Stimulated activated CD4-positive, alpha-beta T cell treated with anti-CD3 and anti-CD28 coated beads, Interleukin-12 subunit alpha, Interleukin-12 subunit beta, amount 100 ng/mL, for 48 hours (primary cell): ENCODE measurements at places on chromosomes 3 and 15.

DNA sequence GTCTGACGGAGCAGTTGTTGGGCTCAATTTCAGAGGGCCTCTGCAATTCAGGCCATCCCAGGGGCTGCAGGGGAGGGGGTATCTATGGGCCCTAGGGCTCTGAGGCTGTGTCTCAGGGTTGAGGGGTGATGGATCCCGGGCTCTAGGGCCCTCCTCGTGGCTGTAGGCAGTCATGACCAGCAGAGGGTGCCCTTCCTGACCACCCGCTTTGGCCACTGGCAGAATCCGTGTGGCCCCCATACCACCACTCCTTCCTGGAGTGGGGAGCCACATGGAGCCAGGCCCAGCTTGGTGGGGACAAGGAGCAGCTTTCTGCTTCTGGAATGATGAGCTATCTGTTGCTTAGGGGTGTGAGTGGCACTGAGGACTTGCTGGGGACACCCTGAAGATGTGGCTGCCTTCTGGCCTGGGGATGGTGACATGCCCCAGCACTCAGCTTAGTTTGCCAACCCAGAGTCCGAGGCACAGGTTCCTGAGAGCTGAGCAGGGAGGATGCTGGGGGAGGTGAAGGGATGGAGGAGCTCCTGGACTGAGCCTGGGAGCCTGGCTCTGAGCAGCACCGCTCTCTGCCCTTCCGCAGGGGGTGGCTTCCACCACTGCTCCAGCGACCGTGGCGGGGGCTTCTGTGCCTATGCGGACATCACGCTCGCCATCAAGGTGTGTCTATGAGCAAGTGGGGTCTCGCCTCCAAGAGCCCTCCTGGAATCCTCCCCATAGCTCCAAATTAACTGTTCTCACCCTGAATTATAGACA lies 20.2 kb downstream of the HDAC11 start:
- no peak for DNase-seq

DNA sequence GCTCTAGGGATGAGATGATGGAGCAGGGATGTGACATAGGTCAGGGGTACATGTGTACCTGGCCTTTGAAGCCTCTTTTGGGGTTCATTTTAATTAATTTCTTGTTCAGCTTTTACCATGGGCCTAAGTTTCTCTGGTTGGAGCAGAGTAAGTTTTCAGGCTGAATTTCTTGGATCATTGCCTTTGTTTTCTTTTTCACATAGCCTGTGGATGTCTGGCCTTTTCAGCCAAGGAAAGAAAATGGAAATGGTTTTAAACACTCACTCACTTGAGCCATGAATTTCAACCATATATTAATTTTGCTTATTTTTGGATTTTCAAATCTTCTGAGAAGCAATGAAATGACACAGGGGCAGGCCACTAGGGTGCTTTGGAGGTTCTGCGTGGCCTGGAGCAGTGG lies 30.2 kb downstream of the CACNA1D start:
- DNase-seq, result no peak

- DNase-seq, result no peak
These were observed 73.1 kb downstream of the OXSM start for GRCh38 chr3:25863011-25863415.

DNA sequence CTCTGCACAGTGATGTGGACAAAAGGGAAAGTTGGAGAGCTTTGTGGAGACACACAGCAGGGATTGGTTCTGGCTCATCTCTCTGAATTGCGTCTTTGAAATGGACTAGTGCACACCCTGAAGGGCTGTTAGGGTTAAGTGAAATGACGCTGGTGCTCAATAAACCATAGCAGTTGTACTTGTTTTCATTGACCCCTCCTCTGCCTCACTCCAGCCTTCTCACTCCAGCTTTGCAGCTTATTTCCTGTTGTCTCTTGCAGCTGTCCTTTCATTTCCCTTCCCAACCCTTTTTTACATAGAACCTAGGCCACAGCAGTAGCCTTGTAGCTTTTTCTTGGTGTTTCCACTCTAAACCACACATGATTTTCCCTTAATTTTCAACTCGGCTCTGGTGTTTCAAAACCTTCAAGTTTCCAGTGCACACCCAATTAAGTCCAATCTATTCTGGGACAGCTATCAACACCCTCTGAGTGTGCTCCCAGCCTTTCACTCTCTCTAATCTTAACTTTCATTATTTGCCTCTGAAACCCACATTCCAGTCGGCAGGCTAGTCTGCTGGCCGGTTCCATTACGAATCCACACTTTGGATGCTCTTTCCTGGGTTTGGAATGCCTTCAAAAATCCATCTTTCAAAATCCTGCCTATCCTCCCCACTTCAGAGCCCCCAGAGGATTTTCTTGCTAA lies 6.4 kb downstream of the C3orf52 start:
- DNase-seq, result no peak

DNA sequence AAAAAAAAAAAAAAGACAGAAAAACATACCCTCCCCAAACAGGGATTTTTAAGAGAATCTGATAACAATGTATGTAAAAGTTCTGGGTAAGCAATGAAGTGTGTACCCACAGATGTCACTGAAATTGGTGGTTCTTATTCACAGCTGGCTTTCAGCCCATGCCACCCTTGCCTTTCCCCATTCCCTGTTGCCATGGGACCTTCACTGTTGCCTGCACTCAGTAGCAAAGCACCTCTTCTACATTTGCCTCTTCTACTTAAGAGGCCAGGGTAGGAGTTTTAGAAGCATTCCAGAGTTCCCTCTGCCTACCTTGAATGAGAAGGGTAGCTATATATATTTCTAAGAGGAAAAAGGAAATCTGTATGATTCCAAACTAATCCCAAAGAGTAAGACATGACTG lies 57.4 kb downstream of the FMN1 start:
- DNase-seq, result no peak

DNA sequence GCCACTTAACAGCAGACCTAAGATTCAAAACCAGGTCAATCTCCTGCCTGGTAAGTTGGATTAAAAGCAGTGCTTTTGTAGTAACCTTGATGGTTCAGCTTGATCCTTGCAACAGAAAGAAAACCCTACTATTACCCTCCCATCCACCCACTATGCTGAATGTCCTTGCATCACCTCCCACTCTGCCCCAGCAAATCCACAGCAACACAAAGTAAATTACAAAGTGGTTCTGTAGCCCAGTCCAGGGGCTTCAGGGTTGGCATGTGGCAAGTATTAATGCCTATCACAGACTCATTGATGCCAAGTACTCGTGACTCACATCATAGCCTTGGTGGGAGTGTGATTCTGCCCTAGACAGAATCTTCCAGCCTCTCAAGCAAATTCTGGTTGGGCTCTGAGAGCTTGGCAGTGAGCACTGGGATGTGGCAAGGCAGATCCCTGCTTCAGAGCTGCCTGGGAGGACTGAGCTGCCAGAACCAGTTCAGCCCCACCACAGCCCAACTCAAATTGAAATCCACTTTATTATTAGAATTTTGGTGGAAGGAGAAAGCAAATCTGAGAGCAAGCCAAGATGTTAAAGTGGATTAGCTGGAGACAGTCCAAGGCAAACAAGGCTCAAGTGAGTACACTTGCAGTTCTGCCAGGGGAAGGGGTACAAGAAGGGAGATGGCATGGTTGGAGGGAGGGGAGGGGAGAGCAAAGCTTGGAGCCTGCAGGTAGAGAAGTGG lies 225.8 kb upstream of the UMPS start:
- no peak for DNase-seq

GRCh38 chr3:24185738-24186384 lies 240.8 kb downstream of the NR1D2 start:
- DNase-seq, result peak; percentile 16

- no peak for DNase-seq
These were observed 34.7 kb downstream of the XXYLT1 start for GRCh38 chr3:195236076-195236798.

DNA sequence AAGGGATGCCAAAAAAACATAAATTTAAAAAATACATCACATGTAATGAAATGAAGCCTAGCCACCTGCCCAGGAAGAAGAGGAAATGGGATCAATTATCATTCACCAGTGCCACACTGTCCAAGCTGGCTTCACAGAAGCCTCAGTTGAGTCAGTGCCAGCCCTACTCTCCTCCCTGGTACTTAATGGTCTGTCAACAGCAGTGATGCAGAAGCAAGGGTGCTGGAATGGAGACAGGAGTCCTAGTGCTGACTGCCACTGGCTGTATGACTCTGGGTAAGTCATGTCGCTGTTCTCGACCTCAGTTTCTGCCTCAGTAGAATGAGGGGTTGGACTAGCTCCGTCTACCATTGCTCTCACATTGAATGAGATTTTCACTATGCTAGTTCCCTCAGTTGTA lies 78.5 kb upstream of the LARS2 start:
- DNase-seq, result no peak

- no peak for DNase-seq
These were observed 24.5 kb upstream of the TM4SF1 start for GRCh38 chr3:149401926-149402310.

DNA sequence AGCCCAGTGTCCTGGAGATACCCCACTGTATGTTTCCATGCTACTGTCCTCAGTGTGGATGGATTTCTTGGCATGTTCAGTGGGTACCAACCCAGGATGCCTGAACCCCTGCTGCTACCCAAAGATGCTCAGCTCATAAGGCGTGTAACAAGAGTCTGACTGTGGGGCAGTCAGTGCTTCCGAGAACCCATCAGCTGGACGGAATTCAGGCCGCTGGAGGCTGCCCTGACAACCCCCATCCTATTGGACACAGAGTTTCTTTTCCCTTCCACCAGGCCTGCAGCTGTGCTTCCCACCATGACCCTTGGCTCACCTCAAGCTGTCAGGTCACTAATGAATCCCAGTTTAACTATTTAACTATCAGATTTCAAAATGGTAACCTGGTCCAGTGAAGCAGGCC lies 224.1 kb upstream of the FEZF2 start:
- DNase-seq, result no peak

DNA sequence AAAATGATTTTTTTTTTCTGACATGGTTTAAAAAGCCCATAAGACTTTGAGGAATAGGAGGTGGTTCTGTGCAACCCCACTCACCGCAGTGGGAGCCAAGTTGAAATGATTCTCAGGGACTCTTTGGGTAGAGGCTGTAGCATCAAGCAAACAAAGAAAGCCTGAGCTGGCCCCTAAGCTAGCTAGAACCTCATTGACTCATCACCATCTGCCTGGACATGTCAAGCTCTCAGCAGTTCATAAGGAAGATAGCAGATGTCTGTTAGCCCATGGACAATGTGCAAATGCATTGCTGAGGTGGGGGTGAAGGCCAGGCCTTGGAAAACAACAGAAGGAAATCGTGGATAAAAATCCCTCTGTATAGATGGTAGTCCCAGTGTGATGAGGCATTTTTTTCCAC lies 234.8 kb downstream of the NR2F2 start:
- no peak for DNase-seq

GRCh38 chr3:145557405-145557804 lies 603.6 kb downstream of the PLOD2 start:
- DNase-seq, result no peak

DNA sequence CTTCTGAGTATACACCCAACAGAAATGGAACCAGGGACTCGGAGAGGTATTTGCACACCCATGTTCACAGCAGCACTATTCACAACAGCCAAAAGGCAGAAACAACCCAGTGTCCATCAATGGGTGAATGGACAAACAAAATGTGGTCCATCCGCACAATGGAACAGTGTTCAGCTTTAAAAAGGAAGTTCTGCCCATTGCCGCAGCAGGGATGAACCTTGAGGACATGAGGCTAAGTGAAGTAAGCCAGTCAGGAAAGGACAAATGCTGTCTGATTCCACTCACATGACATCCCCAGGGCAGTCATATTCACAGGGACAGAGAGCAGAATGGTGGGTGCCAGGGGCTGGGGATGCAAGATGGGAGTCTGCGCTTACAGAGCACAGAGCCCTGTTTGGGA lies 7.5 kb downstream of the IQSEC1 start:
- no peak for DNase-seq

DNA sequence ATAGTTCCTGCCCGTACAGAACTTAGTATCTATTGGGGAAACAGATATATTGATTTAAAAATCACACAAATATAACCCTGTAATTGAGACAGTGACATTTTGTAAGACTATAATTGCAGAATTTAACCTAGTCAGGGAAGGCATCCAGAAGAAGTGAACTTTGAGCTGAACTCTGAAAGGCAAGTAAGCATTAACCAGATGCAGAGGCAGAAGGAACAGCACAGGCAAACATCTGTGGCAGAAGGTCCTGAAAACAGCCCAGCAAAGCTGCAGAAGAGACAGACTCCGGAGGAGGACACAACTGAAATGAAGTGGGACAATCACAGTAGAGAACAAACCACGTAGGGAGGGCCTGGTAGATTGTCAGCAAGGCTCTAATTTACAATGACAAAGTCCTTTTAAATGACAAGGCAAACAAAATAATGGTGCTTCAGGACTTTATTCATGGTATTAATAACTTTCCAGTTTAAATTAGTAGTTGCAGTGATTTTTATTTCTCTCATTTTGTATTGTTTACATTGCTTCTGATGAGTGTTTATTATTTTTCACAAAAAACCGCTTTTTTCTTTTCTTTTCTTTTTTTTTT lies 14.5 kb downstream of the BCL2A1 start:
- no peak for DNase-seq

- DNase-seq, result no peak
These were observed 426.2 kb downstream of the NR2F2 start for GRCh38 chr15:96756656-96757055.

- no peak for DNase-seq
These were observed 31.6 kb upstream of the STAG1 start for GRCh38 chr3:136783708-136784191.

DNA sequence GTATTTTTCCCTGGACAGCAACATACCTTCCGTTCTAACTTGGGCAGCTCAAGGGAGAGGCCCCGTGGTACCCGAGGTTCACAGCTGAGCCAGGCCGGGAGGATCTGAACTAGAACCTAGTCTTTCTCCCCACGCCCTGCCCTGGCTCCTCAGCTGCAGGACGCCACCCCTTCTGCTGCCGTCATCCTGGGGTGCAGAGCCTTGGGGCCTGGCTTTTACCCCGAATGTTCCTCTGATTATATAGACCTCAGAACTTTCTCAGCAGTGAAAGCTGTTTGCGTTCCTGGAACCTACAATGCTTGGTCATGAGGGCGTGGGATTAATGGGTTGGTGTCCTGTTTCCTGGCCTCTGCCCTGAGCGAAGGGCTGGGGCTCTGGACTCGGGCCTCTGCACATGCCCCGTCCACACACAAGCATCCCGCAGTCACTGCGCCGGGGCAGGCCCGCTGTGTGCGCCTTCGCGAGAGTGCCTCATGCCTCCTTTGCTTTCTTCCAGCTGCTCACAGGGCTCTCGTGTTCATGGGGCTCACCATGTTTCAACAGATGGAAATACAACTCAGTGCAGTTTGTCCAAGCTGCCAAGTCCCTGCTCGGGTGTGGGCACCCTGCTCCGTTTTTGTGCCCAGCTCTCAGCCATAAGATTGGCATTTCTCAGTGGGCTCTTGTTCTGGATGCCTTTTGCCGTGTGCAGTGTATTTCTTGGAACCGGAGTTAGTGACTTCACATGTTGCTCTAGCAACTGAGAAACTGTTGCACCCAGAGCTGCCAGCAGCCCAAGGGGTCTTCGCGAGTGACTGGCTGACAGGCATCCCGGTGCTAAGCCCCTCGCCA lies 20.4 kb downstream of the SYNM start:
- DNase-seq, result no peak

- no peak for DNase-seq
These were observed 169.5 kb upstream of the THBS1 start for GRCh38 chr15:39411102-39411989.

DNA sequence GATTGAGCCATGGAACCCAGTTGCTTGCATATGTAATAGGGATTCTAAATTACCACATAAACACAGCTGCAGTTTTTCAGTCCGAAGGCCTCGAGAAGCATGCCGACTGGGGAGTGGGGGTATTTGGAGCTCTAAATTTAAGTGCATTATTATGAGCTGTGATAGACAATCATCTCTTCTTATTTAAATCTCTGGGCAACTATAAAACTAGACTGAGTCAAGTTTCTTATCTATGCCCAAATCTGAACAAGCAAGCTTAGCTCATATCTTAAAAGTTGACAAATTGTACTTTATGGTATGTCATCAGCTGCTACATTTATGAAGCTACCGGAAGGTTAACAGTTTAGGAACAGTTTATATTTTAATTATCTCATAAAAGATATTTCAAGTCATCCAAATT lies 19.5 kb upstream of the THRB start:
- no peak for DNase-seq
